SK-N-MC (cell line): ENCODE measurements at places on chromosomes 3 and 15.

DNA sequence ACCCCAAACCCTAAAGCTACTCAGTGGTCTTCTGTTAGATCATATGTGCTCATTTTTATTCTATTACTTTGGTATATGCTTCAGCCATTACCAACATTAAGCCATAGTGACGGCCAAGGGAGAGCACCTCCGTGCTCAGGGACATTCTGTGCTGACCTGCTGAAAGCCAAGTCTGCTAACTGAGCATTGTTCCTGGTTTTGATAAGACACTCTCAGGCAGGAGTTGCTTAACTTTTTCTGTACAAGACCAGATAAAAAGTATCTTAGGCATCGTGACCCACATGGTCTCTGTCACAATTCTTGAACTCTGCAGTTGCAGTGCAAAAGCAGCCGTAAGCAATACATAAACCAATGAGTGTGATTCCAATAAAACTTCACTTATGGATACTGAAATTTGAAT, 100.6 kb downstream of the KLHL25 start:
- no peak for DNase-seq

GRCh38 chr3:116034086-116034485, 410.8 kb downstream of the GAP43 start:
- DNase-seq = no peak

GRCh38 chr3:152870027-152870426, 35.1 kb downstream of the P2RY1 start:
- DNase-seq = no peak

GRCh38 chr15:100873029-100873677, 6.5 kb upstream of the ALDH1A3 start:
- peak; percentile 51 for DNase-seq

DNA sequence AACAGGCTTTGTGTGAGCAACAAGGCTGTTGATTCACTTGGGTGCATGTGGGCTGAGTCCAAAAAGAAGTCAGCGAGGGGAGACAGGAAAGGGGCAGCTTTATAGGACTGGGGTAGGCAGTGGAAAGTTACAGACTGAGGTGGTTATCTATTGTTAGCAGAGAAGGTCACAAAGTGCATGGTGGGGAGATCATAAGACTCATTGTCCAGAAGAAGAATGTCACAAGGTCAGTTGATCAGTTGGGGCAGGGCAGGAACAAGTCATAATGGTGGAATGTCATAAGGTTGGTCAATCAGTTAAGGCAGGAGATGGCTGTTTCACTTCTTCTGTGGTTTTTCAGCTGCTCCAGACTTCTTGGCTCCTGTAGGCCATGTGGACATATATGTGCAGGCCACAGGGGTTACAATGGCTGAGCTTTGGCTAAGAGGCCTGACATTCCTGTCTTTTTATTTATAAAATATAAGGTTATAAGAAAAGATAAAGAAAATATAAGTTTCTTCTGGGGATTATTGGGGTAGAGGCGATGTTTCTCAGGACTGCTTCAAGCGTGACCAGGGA, 69.5 kb upstream of the SNTN start:
- no peak for DNase-seq

DNA sequence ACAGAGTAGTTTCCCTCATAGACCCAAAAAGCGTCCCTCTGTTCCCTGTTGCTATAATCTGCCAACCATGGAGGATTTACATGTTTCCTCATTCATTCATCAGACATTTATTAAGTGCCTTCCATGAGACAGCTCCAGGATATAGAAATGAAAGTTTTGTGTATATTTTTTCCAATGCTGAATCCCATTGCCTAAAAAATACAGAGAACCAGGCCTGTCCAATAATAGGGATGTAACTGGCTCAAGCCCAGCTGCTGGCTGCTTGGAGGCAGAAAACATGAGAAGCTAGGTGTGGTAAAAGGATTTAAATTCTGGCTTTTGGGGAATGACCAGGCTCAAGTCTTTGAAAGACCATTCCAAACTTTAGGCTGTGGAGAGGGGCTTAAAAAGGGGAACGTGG, 41.5 kb downstream of the RARB start:
- DNase-seq = no peak
